ENCODE measurements at places on chromosomes 3 and 15. TPM values are rescaled to one million over a fixed set of nuclear protein-coding genes. Genes with fewer than 3 reads are reported as not detected.

Gene IP6K1
- 41.2 TPM for total RNA-seq

DNA sequence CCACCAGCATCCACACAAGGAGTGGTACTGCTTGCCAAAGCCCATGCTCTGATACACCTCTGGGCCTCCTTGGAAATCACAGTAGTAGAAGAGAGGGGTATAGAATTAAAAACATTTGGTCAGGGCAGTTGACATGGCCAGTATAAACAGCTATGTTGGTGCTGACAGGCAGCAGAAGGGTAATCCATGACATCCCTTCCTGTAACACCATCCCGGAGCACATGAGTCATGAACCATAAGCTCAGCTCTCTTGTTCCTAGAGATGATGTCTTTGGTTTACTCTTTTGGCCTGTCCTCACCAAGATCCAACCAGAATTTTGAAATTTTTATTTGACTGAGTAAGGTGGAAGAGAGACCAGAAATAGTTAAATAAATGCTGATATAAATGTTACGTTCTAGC, 132.6 kb upstream of the CTDSPL start:
- H3K27me3 ChIP-seq: no peaks in the 10 kb centered on the region
- peaks cover 3% of the 10 kb centered on the region for H3K4me1 ChIP-seq
- no peaks in the 10 kb centered on the region for H3K36me3 ChIP-seq
- no peak overlapping the region for H3K4me3 ChIP-seq
- DNase-seq: no peak

- no peak for DNase-seq
- no peaks in the 10 kb centered on the region for H3K36me3 ChIP-seq
- H3K4me3 ChIP-seq: no peak overlapping the region
- H3K27ac ChIP-seq: no peak overlapping the region
Measured at GRCh38 chr15:40427188-40427587, 13.6 kb upstream of the BAHD1 start.

DNA sequence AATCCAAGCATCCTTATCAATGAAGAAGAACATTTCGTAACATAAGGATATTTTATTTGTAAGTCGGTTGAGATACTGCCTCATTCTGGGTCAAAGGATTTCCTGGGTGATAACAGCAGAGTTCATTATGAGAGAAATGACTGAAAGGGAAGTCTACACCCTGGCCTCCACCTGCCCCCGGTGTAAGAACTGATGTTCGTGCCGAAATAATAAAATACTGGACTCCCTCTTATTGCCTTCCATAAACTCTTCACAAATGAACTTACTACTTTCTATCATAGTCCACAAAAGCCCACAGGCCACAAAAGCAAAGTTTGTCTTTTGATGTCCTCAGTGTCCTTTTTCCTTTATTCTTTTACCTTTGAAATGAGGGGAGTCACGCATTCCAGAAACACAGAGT, 174.4 kb downstream of the SERPINI1 start:
- no peak overlapping the region for H3K27ac ChIP-seq
- H3K36me3 ChIP-seq: no peaks in the 10 kb centered on the region
- H3K27me3 ChIP-seq: no peaks in the 10 kb centered on the region
- DNase-seq: no peak
- no peaks in the 10 kb centered on the region for H3K4me1 ChIP-seq
- H3K4me3 ChIP-seq: no peak overlapping the region

DNA sequence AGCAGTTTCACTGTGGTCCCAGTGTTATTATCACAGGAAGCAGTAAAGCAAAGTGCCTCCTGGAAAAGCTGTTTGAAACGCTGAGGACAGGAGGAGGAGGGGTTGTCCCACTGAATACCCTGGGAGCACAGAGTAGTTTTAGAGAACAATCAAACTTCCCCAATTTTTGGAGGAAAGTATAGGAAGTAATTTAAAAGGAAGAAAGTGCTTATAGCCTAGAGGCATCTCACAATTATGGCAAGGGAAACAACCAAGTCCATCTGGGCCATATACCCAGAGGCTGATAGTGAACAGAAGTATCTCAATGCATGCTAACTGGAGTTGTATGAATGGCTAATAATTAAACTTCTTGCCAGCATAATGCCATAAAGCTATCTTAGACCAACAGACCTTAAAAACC, 137.2 kb upstream of the EPHA6 start:
- no peak for DNase-seq
- H3K27ac ChIP-seq: no peak overlapping the region
- H3K27me3 ChIP-seq: no peaks in the 10 kb centered on the region
- H3K36me3 ChIP-seq: no peaks in the 10 kb centered on the region
- no peak overlapping the region for H3K4me3 ChIP-seq
- no peaks in the 10 kb centered on the region for H3K4me1 ChIP-seq

DNA sequence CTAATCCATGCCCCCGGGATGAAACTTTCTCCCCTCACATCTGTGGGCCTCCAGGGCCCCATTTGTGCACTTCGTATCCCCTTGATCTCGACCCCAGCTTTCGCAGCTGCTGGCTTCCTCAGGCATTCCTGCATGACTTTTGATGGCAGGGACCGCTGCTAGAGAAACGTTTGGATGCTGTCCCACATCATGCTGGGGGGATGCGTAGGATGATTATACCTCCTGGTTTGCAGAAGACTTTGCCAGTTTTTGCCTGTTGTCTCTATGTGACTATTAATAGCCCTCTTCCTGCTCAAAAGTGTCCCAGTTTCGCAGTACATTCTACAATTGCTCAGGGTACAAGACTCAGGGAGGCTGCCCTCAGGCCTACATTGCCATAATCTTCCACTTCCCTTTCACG, 10.4 kb upstream of the KCNAB1 start:
- H3K4me1 ChIP-seq: no peaks in the 10 kb centered on the region
- no peak overlapping the region for H3K27ac ChIP-seq
- H3K36me3 ChIP-seq: no peaks in the 10 kb centered on the region
- no peaks in the 10 kb centered on the region for H3K27me3 ChIP-seq

Gene CHL1
- total RNA-seq: 0.49 TPM

Gene TLR9
- total RNA-seq: not detected

DNA sequence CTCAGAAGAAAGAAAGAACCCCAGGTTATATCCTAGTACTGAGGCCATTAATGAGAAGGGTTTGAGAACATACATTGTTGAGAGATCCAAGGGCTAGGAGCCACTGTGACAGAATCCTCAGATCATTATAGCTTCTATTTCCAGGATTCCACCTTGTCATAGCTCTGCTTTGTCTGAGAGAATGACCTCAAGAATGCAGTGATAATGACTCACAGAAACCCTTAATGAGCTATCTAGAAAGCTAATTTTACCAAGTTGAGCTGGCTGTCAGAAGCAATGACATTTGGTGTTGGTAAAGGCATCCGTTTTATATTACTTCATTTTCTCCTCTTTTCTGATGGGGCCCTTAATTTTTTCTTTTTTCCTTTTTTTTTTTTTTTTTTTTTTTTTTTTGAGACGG, 10.9 kb downstream of the TRIP4 start:
- no peaks in the 10 kb centered on the region for H3K27me3 ChIP-seq
- H3K4me3 ChIP-seq: no peak overlapping the region
- H3K4me1 ChIP-seq: no peaks in the 10 kb centered on the region
- peaks cover 13% of the 10 kb centered on the region for H3K36me3 ChIP-seq
- DNase-seq: no peak
- no peak overlapping the region for H3K27ac ChIP-seq

Gene CD200
- 41.5 TPM for total RNA-seq

GRCh38 chr3:112649478-112649735, 8.5 kb upstream of the CCDC80 start:
- H3K4me3 ChIP-seq: no peak overlapping the region
- DNase-seq: no peak
- H3K36me3 ChIP-seq: no peaks in the 10 kb centered on the region
- H3K27ac ChIP-seq: no peak overlapping the region
- H3K27me3 ChIP-seq: no peaks in the 10 kb centered on the region
- H3K4me1 ChIP-seq: peaks cover 17% of the 10 kb centered on the region

DNA sequence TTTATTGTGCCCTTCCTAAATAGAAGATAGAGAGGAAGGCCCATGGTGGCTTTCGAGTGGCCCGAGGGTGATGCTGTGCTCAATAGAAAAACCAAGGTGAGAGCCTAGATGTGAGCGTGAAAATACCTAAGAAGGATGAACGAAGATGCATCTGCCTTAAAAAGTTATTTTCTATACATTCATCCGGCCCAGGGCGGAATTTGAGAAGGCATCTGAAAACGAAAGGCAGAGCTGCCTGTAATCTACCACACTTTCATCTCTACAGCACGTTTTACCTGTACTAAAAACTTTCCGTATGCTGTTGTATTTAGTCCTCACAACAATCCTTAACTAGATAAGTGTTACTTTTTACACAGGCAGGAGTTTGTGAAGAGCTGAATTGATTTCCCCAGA, 1.4 kb downstream of the DUT start:
- DNase-seq: no peak
- peak overlapping the region; percentile 83 for H3K4me3 ChIP-seq
- H3K27me3 ChIP-seq: no peaks in the 10 kb centered on the region
- H3K36me3 ChIP-seq: peaks cover 4% of the 10 kb centered on the region

- no peak overlapping the region for H3K27ac ChIP-seq
- H3K27me3 ChIP-seq: no peaks in the 10 kb centered on the region
- H3K4me3 ChIP-seq: no peak overlapping the region
- DNase-seq: no peak
- no peaks in the 10 kb centered on the region for H3K36me3 ChIP-seq
Measured at GRCh38 chr3:186985661-186986364, 55.5 kb downstream of the ST6GAL1 start.
